A549 treated with Mapracorat at 1 μM for 4 hours (cell line): ENCODE measurements at places on chromosomes 4 and X. TPM values are rescaled to one million over a fixed set of nuclear protein-coding genes. Genes with fewer than 3 reads are reported as not detected.

MAGED4B gene
- 7.9 to 18.5 TPM (median 12.5 TPM) in 5 replicates for total RNA-seq

USP51 gene
- total RNA-seq, result 0.41 to 0.60 TPM (median 0.43 TPM) in 5 replicates

ZGRF1 gene
- 3.0 to 3.4 TPM (median 3.3 TPM) in 5 replicates for total RNA-seq

BMPR1B gene
- 4.8 to 7.3 TPM (median 7.1 TPM) in 5 replicates for total RNA-seq
